Sigmoid colon (tissue), 7 donors: ENCODE measurements at places on chromosomes 6 and 20.

DNA sequence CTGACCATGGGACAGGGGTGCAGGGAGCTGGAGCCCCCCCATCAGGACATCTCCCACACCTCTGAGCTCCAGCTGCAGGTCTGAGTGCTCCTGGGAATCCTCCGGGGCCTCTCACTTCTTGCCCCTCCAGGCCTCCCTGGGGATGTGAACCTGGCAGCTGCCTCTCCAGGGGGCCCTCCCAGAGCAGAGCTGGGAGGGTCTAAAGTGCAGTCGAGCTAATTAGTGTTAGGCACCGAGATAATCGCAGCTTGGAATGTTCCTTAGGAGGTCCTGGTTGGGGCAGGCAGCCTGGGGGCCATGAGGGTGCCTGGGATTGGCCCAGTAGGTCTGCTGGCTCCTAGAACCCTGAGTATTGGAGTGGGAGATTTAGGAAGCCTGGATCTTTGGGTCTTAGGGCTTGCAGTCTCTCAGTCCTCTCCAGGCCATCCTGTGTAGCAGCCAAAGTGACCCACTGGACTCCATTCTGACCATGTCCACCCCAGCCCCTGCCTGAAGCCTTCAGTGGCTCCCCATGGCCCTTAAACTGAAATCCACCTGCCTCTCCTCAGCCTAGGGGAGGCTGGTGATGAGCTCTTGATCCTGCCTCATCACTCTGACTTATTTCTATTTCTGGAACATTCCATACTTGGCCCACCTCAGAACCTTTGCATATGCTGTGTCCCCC lies 26.0 kb downstream of the CEBPB start:
- no peaks in the 10 kb centered on the region for H3K27me3 ChIP-seq
- no peaks in the 10 kb centered on the region for H3K4me1 ChIP-seq
- H3K4me3 ChIP-seq: no peak overlapping the region
- DNase-seq: no peak
- no peaks in the 10 kb centered on the region for H3K36me3 ChIP-seq

DNA sequence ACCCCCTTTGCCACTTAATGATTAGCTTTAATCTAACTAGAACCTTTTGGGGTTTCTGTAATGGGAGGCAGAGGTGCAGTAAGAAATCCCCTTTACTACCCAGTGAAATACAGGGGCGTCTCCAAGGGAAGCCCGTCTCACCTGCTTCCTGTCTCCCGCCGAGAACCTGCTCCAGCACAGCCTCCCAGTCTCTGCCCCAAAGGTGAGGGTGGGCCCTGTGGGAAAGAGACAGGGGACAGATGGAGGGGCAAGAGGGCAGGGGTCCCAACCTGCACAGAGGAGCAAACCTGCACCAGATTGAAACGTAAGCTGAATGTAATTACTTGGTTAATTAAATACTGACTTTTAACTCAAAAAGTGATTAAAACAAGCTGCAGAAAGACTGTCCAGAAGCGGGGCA lies 474.2 kb upstream of the SULF2 start:
- H3K4me1 ChIP-seq: no peaks in the 10 kb centered on the region
- no peak overlapping the region for H3K27ac ChIP-seq
- H3K36me3 ChIP-seq: no peaks in the 10 kb centered on the region

- H3K4me1 ChIP-seq: no peaks in the 10 kb centered on the region
- no peaks in the 10 kb centered on the region for H3K27me3 ChIP-seq
- H3K4me3 ChIP-seq: no peak overlapping the region
- no peaks in the 10 kb centered on the region for H3K36me3 ChIP-seq
These were observed 130.1 kb downstream of the PXDC1 start for GRCh38 chr6:3621411-3621810.

GRCh38 chr6:34697904-34698559 lies 1.5 kb upstream of the ILRUN start:
- no peak overlapping the region for H3K27ac ChIP-seq
- H3K27me3 ChIP-seq: no peaks in the 10 kb centered on the region
- no peak for DNase-seq
- no peaks in the 10 kb centered on the region for H3K36me3 ChIP-seq
- H3K4me3 ChIP-seq: no peak overlapping the region

GRCh38 chr6:52984247-52984646 lies 10.8 kb downstream of the GSTA4 start:
- H3K27ac ChIP-seq: no peak overlapping the region

- H3K4me3 ChIP-seq: no peak overlapping the region
- no peaks in the 10 kb centered on the region for H3K27me3 ChIP-seq
- H3K36me3 ChIP-seq: no peaks in the 10 kb centered on the region
- no peak for DNase-seq
These were observed 614.0 kb downstream of the UTRN start for GRCh38 chr6:144899161-144899560.

DNA sequence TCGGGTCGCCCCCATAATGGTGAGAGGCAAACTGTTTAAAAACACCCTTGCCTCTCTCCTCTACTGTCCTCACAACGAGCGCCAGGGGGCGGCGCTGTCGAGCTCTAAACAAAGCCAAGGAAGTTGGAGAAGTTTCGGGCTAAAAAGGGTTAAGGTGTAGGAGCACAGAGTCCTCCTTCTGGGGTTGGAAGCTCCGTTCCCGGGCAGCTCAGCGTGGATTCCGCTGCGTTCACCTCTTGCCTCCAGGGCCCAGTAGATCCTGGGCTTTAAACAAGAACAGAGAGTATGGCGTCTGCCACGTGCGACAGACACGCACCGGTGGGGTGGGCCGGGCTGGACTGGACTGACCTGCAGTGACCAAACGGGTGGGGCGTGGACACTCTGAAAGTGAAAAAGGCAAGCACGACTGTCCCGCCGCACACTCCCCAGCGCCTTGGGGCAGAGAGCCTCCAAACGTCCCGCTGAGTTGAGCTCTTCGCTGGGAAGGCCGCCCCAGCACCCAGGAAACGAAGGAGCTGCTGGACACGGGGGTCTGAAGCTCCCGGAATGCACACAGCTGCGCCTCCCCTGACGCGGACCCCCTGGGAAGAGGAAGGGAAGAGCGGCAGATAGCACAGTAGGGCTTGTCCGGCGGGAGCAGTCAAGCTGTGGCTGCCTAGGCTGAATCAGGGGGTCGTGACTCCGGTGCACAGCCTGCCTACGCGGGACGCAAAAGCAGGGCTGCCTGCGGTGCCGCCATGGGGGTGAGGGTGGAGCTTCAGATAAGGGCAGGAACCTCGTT lies 1.6 kb upstream of the THBD start:
- H3K4me3 ChIP-seq: peak overlapping the region; percentile 1
- H3K27ac ChIP-seq: peak overlapping the region; percentile 60
- H3K36me3 ChIP-seq: no peaks in the 10 kb centered on the region
- no peaks in the 10 kb centered on the region for H3K4me1 ChIP-seq
- DNase-seq: peak; percentile 75
- H3K27me3 ChIP-seq: peaks cover 65% of the 10 kb centered on the region

DNA sequence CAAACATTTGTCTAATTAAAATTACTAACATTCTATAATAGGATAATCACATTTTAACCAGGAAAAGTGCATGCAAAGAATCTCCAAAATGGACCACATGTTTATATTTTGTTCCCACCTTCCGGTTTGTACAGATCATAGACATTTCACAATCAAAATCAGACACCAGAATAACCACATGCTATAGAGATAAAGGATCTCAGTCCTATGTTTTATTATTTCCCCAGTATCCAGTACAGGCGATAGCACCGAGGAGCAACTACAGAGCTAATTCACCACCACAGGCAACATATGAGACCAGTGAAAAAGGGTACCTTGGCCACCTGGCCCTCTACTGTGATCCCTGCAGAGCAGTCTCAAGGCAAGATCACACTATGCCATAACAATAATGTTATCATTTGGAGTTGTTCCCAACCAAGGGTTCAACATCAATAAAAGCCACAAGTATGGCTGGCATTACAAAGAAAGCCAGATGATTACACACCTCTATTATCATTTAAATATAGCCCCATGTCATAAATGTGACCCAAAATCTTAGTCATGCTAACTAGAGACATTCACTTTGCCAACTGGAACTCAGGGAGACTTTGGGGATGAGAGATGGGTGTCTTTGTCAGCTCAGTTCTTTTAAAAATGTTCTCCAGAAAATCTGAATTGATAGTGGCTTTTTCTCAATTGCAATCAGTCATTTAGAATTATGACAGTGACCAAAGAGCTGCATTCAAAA lies 46.7 kb downstream of the RALGAPA2 start:
- H3K36me3 ChIP-seq: no peaks in the 10 kb centered on the region
- no peaks in the 10 kb centered on the region for H3K4me1 ChIP-seq

- H3K36me3 ChIP-seq: no peaks in the 10 kb centered on the region
- H3K4me1 ChIP-seq: no peaks in the 10 kb centered on the region
- H3K27me3 ChIP-seq: no peaks in the 10 kb centered on the region
- no peak overlapping the region for H3K27ac ChIP-seq
- H3K4me3 ChIP-seq: no peak overlapping the region
These were observed 406.9 kb downstream of the CDH26 start for GRCh38 chr20:60365064-60365666.

DNA sequence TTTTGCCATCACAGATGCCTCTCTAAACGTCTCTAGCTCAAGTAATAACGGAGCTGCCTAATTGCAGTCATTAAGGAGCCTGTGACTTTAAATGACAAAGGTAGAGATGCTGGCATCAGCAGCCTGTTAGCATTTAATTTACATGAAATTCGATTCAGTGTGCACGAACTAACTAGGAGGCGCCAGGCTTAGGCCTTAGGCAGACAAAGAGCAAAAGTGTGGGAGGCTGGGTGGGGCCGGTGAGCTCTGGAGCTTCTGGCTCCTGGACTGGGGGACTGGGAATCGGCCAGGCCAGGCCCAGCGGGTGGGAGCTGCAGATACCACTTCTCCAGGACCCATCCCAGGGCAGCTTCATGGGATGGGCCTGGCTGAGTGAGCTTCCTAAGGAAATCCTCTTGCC lies 170.0 kb upstream of the AGPAT4 start:
- peaks cover 18% of the 10 kb centered on the region for H3K4me1 ChIP-seq
- H3K27me3 ChIP-seq: no peaks in the 10 kb centered on the region
- H3K4me3 ChIP-seq: no peak overlapping the region
- H3K36me3 ChIP-seq: no peaks in the 10 kb centered on the region

DNA sequence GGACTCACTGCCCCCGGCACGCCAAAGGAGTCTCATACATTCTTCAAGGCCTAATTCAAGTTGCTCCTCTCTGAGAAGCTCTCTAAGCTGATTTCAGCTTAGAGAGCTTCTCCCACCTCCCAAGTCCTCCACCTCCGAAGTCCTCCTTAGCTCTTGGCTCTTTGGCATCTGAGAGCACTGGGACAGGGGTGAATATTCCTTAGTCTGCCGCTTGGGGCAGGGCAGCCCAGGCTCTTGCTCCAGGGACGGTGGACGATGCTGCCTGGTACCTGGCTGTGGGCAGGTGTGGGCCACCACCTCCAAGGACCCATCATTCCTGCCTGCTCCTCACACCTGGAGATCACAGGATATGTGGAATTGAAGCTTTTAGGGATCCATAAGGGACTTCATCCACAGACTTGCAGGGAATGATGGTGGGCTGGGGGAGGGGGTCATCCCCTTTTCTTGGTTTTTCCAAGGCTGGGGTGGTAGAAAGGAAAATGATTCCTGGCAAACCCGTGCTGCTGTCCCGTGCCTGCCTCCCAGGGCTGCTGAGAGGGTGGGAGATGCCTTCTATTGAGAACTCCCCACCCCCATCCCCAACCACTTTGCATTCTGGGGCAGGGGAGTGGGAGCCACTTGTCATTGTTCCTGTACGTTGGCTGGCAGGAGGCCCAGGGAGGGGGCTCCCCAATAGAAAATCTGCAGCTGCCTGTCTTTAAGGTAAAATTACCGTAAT lies 57.4 kb downstream of the ARHGAP40 start:
- H3K4me3 ChIP-seq: no peak overlapping the region
- H3K36me3 ChIP-seq: no peaks in the 10 kb centered on the region
- H3K27me3 ChIP-seq: no peaks in the 10 kb centered on the region
- H3K27ac ChIP-seq: no peak overlapping the region

DNA sequence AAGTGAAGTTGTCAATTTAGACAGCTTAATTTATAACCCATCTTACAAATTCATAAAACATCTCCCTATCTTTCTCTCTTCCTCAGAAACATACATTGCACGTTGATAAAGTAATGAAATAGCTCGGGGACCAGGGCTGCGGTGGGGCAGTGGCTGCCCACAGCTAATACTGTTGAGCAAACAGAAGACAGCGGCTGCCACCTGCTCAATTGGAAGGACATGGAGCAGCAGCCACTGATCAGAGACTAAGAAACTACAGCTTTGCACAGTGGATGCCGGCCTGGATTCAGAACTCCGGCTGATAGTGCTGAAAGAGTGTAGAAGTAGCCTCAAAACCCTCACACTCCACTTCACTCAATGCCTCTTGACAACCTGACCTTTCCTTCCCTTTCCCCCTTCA lies 157.9 kb upstream of the PDE10A start:
- H3K27ac ChIP-seq: no peak overlapping the region
- H3K27me3 ChIP-seq: no peaks in the 10 kb centered on the region
- no peak for DNase-seq
- H3K4me3 ChIP-seq: no peak overlapping the region
- H3K4me1 ChIP-seq: no peaks in the 10 kb centered on the region

DNA sequence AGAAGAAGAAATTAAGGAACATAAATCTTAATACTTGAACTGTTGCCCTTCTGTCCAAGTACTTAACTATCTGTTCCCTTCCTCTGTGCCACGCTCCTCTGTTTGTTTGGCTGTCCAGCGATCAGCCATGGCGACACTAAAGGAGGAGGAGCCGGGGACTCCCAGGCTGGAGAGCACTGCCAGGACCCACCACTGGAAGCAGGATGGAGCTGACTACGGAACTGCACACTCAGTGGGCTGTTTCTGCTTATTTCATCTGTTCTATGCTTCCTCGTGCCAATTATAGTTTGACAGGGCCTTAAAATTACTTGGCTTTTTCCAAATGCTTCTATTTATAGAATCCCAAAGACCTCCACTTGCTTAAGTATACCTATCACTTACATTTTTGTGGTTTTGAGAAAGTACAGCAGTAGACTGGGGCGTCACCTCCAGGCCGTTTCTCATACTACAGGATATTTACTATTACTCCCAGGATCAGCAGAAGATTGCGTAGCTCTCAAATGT lies 17.1 kb downstream of the IRF4 start:
- no peak overlapping the region for H3K4me3 ChIP-seq
- no peaks in the 10 kb centered on the region for H3K36me3 ChIP-seq
- no peaks in the 10 kb centered on the region for H3K4me1 ChIP-seq
- H3K27me3 ChIP-seq: no peaks in the 10 kb centered on the region

GRCh38 chr6:29834564-29835436 lies 7.2 kb downstream of the HLA-G start:
- no peak overlapping the region for H3K4me3 ChIP-seq
- H3K27me3 ChIP-seq: peaks cover 6% of the 10 kb centered on the region
- H3K27ac ChIP-seq: no peak overlapping the region
- no peak for DNase-seq
- no peaks in the 10 kb centered on the region for H3K4me1 ChIP-seq

DNA sequence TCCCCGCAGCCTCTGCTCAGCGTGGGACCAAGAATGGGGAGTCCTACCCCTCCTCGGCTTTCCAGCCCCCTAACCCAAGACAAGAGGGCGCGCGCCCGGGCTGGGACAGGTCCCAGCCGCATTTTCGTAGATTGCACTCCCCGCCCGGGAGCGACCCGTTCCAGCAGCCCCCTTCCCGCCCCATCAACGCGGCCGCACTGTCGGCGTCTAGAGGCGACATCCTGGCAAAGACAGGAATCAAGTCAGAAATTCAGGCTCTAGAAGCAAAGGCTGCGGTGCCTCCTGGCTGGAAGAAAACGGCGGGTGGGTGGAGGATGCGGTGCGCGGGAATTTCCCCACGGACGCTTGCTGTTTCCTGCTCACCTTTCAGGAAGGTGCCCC lies 957 bp downstream of the PROKR2 start:
- H3K36me3 ChIP-seq: no peaks in the 10 kb centered on the region
- H3K4me1 ChIP-seq: no peaks in the 10 kb centered on the region
- no peak overlapping the region for H3K4me3 ChIP-seq
- H3K27me3 ChIP-seq: peaks cover 43% of the 10 kb centered on the region
- no peak for DNase-seq

GRCh38 chr20:10539818-10540553 lies 104.9 kb downstream of the SLX4IP start:
- H3K36me3 ChIP-seq: no peaks in the 10 kb centered on the region
- peaks cover 16% of the 10 kb centered on the region for H3K4me1 ChIP-seq
- no peak for DNase-seq
- H3K27me3 ChIP-seq: no peaks in the 10 kb centered on the region
